ENCODE measurements at places on chromosomes 6 and 20. TPM values are rescaled to one million over a fixed set of nuclear protein-coding genes. Genes with fewer than 3 reads are reported as not detected.

The CDYL gene
- total RNA-seq, result 30.2 TPM

The NEURL2 gene
- 1.2 TPM for total RNA-seq

The IL17A gene
- total RNA-seq, result not detected

The BNIP5 gene
- total RNA-seq, result not detected

The GPR63 gene
- total RNA-seq, result 0.26 TPM

The TCEA2 gene
- total RNA-seq, result 47.9 TPM

The TBX18 gene
- total RNA-seq, result 15.8 TPM

The TRERF1 gene
- total RNA-seq, result 7.0 TPM

The PLEKHG1 gene
- total RNA-seq, result 0.93 TPM

The STMN3 gene
- 10.4 TPM for total RNA-seq

The BRPF3 gene
- total RNA-seq, result 9.5 TPM

The ELOVL2 gene
- 3.6 TPM for total RNA-seq

The ZNF133 gene
- total RNA-seq, result 11.8 TPM

The HCK gene
- total RNA-seq, result 0.14 TPM

The LTB gene
- total RNA-seq, result 0.33 TPM

The MYLK2 gene
- total RNA-seq, result 0.55 TPM

Measured in A549 treated with ZK216348 at 1 μM for 4 hours (cell line).